Kidney (tissue), 22 donors: ENCODE measurements at places on chromosomes 5 and 9. TPM values are rescaled to one million over a fixed set of nuclear protein-coding genes. Genes with fewer than 3 reads are reported as not detected.

- DNase-seq = peak; percentile 81
- no peaks in the 10 kb centered on the region for H3K36me3 ChIP-seq
- peak overlapping the region; percentile 30 for H3K4me3 ChIP-seq
- H3K4me1 ChIP-seq = peaks cover 6% of the 10 kb centered on the region
- peak overlapping the region; percentile 40 for H3K27ac ChIP-seq
Measured at GRCh38 chr9:77647267-77648233, 572 bp downstream of the GNA14 start.

DNA sequence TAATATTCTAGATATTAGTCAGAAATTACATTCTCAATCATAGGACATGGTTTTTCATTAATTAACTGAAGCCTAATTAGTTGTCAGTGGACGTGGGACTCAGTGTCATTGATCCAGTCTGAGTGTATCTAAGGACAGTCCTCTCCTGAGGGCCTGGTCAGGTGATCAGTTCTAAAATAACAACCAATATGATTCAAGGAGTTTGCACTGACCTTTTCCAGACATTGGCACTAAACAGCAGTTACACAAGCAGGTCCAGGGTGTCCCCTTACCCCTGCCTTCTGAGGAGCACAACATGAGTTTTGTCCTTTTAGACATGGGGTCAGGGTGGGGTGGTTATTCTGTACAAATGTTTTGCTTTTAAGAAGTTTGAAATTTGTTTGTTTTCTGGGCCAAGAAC is 97.8 kb downstream of the CMYA5 start:
- DNase-seq = no peak
- peaks cover 30% of the 10 kb centered on the region for H3K4me1 ChIP-seq
- H3K27ac ChIP-seq = no peak overlapping the region
- H3K27me3 ChIP-seq = no peaks in the 10 kb centered on the region
- H3K36me3 ChIP-seq = no peaks in the 10 kb centered on the region
- no peak overlapping the region for H3K4me3 ChIP-seq

Gene CNTNAP3
- 7.1 TPM for total RNA-seq

Gene TICAM2
- total RNA-seq = 7.6 TPM

DNA sequence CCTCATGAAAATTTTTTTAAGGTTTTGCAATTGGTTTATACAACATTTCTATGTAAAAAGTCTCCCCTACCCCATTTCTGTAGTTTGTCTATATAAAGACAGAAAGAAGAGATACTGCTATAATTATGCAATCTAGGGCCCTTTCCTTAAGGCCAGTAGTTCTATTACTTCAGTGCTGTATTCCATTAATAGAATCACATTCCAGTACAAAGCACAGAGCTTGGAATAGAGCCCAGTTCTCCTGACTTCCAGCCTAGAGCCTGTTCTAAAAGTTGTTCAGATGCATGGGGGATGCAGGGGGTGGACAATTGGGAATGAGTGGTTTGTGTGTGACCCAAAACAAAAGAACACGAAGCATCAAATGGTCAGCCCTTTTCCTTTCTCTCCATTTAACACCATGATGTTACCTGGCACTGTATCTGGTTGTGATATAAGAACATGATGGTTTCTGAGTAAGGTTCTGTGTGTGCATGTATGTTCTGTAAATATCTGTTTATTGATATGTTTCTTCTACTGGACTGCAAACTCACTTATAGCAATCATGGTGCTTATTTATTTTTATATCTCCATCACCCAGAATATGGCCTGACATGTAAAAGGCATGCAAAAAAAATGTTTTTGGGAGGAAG is 8.2 kb upstream of the GRAMD2B start:
- no peaks in the 10 kb centered on the region for H3K36me3 ChIP-seq
- peak overlapping the region; percentile 32 for H3K27ac ChIP-seq
- peak; percentile 76 for DNase-seq
- H3K27me3 ChIP-seq = no peaks in the 10 kb centered on the region
- H3K4me1 ChIP-seq = no peaks in the 10 kb centered on the region

DNA sequence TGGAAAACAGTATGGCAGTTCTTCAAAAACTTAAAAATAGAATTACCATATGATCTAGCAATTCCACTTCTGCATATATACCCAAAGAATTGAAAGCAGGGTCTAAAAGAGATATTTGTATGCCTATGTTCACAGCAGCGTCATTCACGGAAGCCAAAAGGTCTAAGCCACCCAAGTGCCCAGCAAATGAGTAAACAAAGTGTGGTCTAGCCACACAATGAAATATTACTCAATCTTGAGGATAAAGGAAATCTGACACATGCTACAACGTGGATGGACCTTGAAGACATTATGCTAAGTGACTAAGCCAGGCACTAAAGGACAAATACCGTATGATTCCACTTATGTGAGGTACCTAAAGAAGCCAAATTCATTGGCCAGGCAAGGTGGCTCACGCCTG is 11.1 kb upstream of the MED27 start:
- no peaks in the 10 kb centered on the region for H3K4me1 ChIP-seq
- no peak for DNase-seq
- no peak overlapping the region for H3K27ac ChIP-seq
- H3K27me3 ChIP-seq = no peaks in the 10 kb centered on the region
- no peaks in the 10 kb centered on the region for H3K36me3 ChIP-seq

DNA sequence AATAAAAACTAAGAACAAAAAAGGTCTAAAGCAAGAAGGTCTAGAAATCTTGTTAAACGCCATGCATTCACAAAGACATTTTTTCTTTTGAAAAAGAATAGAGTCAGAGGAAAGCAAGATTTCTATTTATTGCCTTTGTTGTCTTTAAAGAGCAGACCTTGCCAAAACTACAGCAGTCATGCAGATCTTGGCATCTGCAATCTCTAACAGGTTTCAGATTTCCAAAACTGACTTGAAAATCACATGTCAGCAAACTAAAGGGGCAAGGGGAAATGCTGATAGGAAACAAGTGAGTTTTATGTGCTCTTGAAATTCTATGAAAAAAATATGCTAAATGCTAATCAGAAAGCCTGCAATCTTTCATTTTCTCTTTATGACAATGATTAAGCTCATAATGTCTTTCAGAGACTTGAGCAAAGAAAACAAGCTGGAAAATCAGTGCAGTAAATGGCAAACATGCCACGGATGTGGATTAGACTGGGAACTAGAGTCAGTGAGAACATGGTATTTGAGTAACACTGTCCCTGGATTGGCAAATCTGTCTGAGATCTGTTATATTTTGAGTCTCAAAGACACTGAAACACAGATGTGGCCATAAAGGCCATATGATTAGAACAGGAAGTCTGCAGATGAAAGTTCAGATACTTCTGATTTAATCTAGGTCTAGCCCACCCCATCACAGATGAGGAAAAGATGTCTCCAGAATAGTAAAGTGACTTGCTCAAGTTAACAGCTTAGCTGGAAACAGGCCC is 361.4 kb upstream of the RPS23 start:
- H3K36me3 ChIP-seq = no peaks in the 10 kb centered on the region
- no peak overlapping the region for H3K27ac ChIP-seq
- DNase-seq = no peak
- no peak overlapping the region for H3K4me3 ChIP-seq

GRCh38 chr5:168706655-168707069 is 127.5 kb upstream of the PANK3 start:
- H3K4me1 ChIP-seq = no peaks in the 10 kb centered on the region
- H3K36me3 ChIP-seq = no peaks in the 10 kb centered on the region
- H3K27ac ChIP-seq = no peak overlapping the region
- peak; percentile 60 for DNase-seq
- no peak overlapping the region for H3K4me3 ChIP-seq

GRCh38 chr5:113052041-113052795 is 75.6 kb downstream of the DCP2 start:
- DNase-seq = no peak
- no peak overlapping the region for H3K27ac ChIP-seq
- H3K27me3 ChIP-seq = no peaks in the 10 kb centered on the region

DNA sequence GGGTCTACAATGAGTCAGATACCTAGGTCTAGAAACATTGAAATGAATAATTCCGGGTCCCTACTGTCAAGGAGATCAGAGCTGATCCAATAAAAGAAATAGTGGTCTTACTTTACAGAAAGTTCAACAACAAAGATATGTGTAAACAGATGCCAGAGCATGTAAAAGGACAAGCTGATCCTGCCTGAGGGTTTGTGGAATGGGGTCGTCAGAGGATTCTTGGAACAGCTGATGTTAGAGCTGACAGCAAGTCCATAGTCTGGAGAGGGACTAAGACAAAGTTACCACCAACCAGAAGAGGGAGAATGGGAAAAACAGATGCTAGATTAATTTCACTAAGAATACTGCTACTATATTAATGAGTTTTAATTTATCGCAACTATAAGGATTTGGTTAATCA is 71.5 kb downstream of the FREM1 start:
- H3K4me1 ChIP-seq = no peaks in the 10 kb centered on the region
- H3K36me3 ChIP-seq = peaks cover 12% of the 10 kb centered on the region
- H3K27ac ChIP-seq = no peak overlapping the region
- no peaks in the 10 kb centered on the region for H3K27me3 ChIP-seq
- no peak for DNase-seq
- no peak overlapping the region for H3K4me3 ChIP-seq

GRCh38 chr9:7936996-7937395 is 137.4 kb upstream of the DMAC1 start:
- H3K27me3 ChIP-seq = no peaks in the 10 kb centered on the region
- no peak overlapping the region for H3K27ac ChIP-seq
- no peak overlapping the region for H3K4me3 ChIP-seq
- DNase-seq = no peak
- H3K4me1 ChIP-seq = no peaks in the 10 kb centered on the region

GRCh38 chr5:170183816-170184687 is 48.7 kb upstream of the C5orf58 start:
- no peak for DNase-seq
- H3K4me1 ChIP-seq = peaks cover 5% of the 10 kb centered on the region
- H3K36me3 ChIP-seq = no peaks in the 10 kb centered on the region
- no peak overlapping the region for H3K4me3 ChIP-seq

DNA sequence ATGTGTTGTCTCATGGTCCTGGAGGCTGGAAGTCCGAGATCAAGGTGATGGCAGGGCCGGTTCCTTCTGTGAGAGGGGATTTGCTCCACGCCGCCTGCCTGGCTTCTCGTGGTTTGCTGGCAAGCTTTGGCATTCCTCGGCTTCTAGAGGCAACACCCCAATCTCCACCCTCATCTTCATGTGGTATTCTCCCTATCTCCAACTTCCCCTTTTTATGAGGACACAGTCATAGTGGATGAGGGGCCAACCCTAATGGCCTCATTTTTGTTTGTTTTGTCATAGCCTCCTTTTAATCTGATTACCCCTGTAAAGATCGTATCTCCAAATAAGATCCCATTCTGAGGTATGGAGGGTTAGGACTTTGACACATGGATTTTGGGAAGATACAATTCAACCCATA is 41.7 kb upstream of the CLK4 start:
- no peaks in the 10 kb centered on the region for H3K27me3 ChIP-seq
- no peak overlapping the region for H3K27ac ChIP-seq
- no peaks in the 10 kb centered on the region for H3K4me1 ChIP-seq

- H3K27me3 ChIP-seq = no peaks in the 10 kb centered on the region
- H3K27ac ChIP-seq = peak overlapping the region; percentile 98
- no peaks in the 10 kb centered on the region for H3K4me1 ChIP-seq
- H3K4me3 ChIP-seq = peak overlapping the region; percentile 80
- no peaks in the 10 kb centered on the region for H3K36me3 ChIP-seq
- DNase-seq = peak; percentile 89
Measured at GRCh38 chr5:10352430-10353240, 860 bp upstream of the MARCHF6 start.

GRCh38 chr9:68690088-68690487 is 15.0 kb upstream of the PIP5K1B start:
- H3K27ac ChIP-seq = no peak overlapping the region
- H3K27me3 ChIP-seq = no peaks in the 10 kb centered on the region
- no peak overlapping the region for H3K4me3 ChIP-seq
- no peak for DNase-seq
- no peaks in the 10 kb centered on the region for H3K36me3 ChIP-seq

- DNase-seq = no peak
- H3K27ac ChIP-seq = no peak overlapping the region
- H3K27me3 ChIP-seq = no peaks in the 10 kb centered on the region
- no peaks in the 10 kb centered on the region for H3K4me1 ChIP-seq
- no peak overlapping the region for H3K4me3 ChIP-seq
Measured at GRCh38 chr5:59238126-59238902, 655.2 kb downstream of the PDE4D start.

Gene STKLD1
- 1.9 TPM for total RNA-seq

- H3K27ac ChIP-seq = no peak overlapping the region
- no peaks in the 10 kb centered on the region for H3K27me3 ChIP-seq
- H3K4me3 ChIP-seq = no peak overlapping the region
Measured at GRCh38 chr9:89527084-89527483, 29.2 kb upstream of the SEMA4D start.
